Muscle of arm (tissue), 14 donors: ENCODE measurements at places on chromosomes 6 and 20. TPM values are rescaled to one million over a fixed set of nuclear protein-coding genes. Genes with fewer than 3 reads are reported as not detected.

GRCh38 chr20:1417273-1417672 is 24.4 kb upstream of the FKBP1A start:
- DNase-seq: no peak

GRCh38 chr6:71298459-71298858 is 9.8 kb downstream of the OGFRL1 start:
- no peak for DNase-seq

Gene GTSF1L
- not detected for polyA plus RNA-seq

DNA sequence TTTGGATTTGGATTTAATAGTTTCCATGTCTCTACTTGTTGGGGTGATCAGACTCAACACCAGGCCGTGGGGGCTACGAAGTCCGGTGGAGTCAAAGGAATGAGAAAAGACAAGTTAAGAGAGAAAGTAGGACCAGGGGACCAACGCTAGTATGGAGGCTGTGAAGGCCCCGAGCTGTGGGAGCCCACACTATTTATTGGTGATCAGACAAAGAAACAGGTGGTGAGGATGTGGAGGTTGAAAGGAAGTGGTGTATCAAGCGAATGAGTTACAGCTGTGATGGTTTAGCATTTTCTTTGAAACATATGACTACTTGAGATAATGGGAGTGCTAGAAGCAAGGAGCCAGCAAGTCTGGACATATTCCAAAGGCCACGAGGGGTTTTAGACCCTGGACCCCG is 62.4 kb downstream of the AKAP7 start:
- no peak for DNase-seq
